T-helper 2 cell (primary cell): ENCODE measurements at places on chromosomes 7 and 10.

- no peak for DNase-seq
Measured at GRCh38 chr7:70694971-70695794, 436.8 kb upstream of the GALNT17 start.

- DNase-seq = no peak
Measured at GRCh38 chr7:126840869-126841268, 411.9 kb downstream of the GRM8 start.

DNA sequence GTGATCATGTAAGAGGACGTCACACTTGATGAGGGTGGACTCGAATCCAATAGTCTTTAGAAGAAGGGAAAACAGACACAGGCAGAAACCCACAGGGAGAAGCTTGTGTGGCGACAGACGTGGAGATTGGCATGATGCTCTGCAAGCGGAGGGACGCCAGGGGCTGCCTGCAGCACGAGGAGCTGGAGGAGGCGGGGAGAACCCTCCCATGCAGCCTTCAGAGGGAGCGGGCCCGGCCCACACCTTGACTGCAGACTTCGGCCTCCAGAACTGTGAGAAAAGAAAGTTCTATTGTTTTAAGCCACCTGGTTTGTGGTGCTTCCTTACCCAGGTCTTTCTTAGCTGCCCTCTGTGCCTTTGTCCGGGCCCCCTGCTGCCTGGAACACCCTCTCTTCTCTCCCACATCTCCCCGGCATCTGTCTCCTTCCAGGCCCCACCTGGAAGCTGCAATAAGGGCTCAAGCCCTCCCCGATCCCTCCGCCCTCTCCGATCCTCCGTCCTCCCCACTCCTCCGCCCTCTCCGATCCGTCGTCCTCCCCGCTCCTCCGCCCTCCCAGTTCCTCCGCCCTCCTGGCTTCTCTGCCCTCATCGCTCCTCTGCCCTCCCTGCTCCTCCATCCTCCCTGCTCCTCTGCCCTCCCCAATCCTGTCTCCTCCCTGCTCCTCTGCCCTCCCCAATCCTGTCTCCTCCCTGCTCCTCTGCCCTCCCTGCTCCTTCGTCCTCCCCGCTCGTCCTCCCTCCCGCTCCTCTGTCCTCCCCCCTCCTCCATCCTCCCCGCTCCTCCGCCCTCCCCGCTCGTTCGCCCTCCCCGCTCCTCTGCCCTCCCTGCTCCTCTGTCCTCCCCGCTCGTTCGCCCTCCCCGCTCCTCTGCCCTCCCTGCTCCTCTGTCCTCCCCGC is 17.4 kb upstream of the PRKAG2 start:
- DNase-seq = no peak

GRCh38 chr7:40507166-40507565 is 372.4 kb downstream of the SUGCT start:
- DNase-seq = no peak

- DNase-seq = no peak
Measured at GRCh38 chr7:117667456-117667855, 187.6 kb downstream of the CFTR start.

- no peak for DNase-seq
Measured at GRCh38 chr10:114359041-114359952, 45.0 kb downstream of the AFAP1L2 start.

- DNase-seq = no peak
Measured at GRCh38 chr10:50393784-50394467, 142.6 kb upstream of the ASAH2 start.

- no peak for DNase-seq
Measured at GRCh38 chr10:125551247-125551646, 131.7 kb downstream of the TEX36 start.

- no peak for DNase-seq
Measured at GRCh38 chr7:45692031-45692430, 117.9 kb downstream of the ADCY1 start.

- no peak for DNase-seq
Measured at GRCh38 chr7:2718296-2718965, 30.4 kb downstream of the AMZ1 start.
